ENCODE measurements at places on chromosomes 16 and 17. TPM values are rescaled to one million over a fixed set of nuclear protein-coding genes. Genes with fewer than 3 reads are reported as not detected.

Gene TLCD1
- 1.7 TPM for total RNA-seq

Gene SHISA9
- total RNA-seq, result 0.09 TPM

Gene KRTAP9-8
- total RNA-seq, result not detected

Gene TMC7
- total RNA-seq, result 0.33 TPM

Gene EVPLL
- not detected for total RNA-seq

Gene MKS1
- 11.5 TPM for total RNA-seq

Gene KRTAP4-1
- not detected for total RNA-seq

Gene UNC13D
- total RNA-seq, result 139 TPM

Gene PIRT
- total RNA-seq, result not detected

Gene PRDM7
- total RNA-seq, result not detected

Gene ATF7IP2
- total RNA-seq, result 30.4 TPM

Gene OR2C1
- not detected for total RNA-seq

Gene TVP23A
- total RNA-seq, result 1.5 TPM

Gene SLC52A1
- total RNA-seq, result 0.95 TPM

Gene CIAO2B
- 63.1 TPM for total RNA-seq

Gene PRSS21
- total RNA-seq, result 4.9 TPM

Gene ACE
- total RNA-seq, result 14.3 TPM

Gene AURKB
- total RNA-seq, result 10.6 TPM

Gene HOXB8
- total RNA-seq, result not detected

Gene IL21R
- 14.1 TPM for total RNA-seq

Gene TBC1D3E
- not detected for total RNA-seq

Gene MRPL27
- 35.3 TPM for total RNA-seq

GRCh38 chr16:31568577-31569359, 41.1 kb downstream of the AHSP start:
- DNase-seq, result no peak

GRCh38 chr16:59719121-59719520, 985.0 kb upstream of the GOT2 start:
- no peak for DNase-seq

GRCh38 chr17:45319239-45319703, 2.5 kb upstream of the MAP3K14 start:
- DNase-seq, result no peak

- no peak for DNase-seq
These were observed 35.4 kb downstream of the CMTM4 start for GRCh38 chr16:66661210-66661560.

- no peak for DNase-seq
These were observed 94.2 kb downstream of the ARHGAP44 start for GRCh38 chr17:12883472-12883871.

DNA sequence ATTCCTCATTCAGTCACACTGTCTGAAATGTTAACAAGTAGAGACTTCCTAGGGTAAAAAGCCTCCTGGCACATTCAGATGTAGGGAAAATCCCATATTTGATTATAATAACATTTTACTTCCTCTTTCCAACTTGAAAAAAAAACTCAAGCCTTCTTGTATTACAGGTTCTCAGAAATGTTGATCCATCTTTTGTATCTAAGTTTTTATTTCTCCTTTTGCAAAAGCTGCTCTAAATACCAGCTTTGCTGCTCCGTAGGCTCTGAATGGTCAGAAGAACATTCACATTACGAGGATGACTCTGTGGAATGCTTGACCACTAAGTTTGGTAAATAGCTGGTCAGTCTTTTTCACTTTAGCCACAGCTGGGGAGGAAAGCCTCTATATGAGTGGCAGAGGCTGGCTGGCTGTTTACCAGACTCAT, 13.2 kb upstream of the HEATR6 start:
- no peak for DNase-seq

DNA sequence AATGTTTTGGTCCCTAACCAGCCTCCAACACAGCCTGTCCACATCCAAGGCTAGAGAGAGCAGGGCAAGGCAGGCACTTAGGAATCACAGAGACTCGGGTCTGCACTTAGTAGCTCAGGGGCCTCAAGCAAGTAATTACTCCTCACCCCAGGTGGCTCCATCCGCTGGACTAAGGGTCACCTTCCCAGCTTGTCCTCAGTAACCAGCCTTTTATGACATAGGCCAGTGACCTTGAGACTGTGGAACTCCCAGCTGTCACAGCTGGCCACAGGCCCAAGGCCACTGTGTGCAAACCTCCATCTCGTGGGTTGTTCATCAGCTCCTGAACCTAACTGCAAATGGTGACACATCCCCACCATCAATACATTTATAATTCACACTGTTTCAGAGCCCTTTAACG, 68.6 kb downstream of the CDYL2 start:
- no peak for DNase-seq

- no peak for DNase-seq
These were observed 5.0 kb downstream of the CX3CL1 start for GRCh38 chr16:57377080-57377841.

DNA sequence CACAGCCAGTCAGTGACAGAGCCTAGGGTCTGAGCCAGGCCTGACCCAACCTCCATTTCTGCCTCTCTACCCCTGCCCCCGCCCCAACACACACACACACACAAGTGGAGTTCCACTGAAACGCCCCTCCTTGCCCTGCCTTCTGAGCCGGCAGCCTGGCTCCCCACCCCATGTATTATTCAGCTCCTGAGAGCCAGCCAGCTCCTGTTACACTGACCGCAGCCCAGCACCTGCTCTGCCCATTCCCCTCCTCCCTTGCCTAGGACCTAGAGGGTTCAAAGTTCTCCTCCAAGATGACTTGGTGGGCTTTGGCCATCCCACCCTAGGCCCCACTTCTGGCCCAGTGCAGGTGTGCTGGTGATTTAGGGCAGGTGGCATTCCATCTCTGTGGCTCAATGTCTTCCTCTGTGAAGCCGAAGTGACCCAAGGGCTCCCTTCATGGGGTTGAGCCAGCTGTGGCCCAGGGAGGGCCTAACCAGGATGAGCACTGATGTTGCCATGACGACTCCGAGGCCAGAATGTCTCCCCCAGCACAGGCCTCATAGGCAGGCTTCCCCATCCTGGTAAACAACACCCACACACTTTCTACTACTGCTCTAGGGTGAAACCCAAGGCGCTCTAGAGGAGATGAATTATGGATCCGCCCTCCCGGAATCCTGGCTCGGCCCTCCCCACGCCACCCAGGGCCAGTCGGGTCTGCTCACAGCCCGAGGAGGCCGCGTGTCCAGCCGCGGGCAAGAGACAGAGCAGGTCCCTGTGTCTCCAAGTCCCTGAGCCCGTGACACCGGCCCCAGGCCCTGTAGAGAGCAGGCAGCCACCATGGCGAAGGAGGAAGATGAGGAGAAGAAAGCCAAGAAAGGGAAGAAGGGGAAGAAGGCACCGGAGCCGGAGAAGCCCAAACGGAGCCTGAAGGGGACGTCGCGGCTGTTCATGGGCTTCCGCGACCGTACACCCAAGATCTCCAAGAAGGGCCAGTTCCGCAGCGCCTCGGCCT, 9.7 kb downstream of the MYO15A start:
- no peak for DNase-seq

- no peak for DNase-seq
These were observed 6.4 kb downstream of the SHISA9 start for GRCh38 chr16:12907670-12908233.

- no peak for DNase-seq
These were observed 13.2 kb downstream of the UTP4 start for GRCh38 chr16:69145658-69146057.

DNA sequence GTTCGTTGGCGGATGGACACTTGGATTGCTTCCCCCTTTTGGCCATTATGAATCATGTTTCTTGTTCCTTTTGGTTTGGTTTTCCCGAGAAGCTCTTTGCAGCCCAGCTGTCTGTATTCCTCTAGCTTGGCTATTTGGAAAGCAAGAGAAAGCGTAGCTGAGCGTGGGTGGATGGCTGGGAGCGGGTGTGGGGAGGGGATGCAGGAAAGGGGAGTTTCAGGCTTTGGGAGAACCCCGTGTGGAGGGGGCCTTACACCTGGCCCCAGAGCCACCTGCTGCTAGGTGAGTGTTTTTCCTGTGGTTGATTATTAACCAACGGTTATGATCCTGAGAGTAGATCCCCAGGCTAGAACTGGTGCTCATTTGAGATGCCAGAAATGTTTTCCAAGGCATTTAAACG, 103.7 kb downstream of the RAP1GAP2 start:
- no peak for DNase-seq

- DNase-seq, result no peak
These were observed 39.6 kb upstream of the GINS3 start for GRCh38 chr16:58352690-58353089.

- DNase-seq, result no peak
These were observed 5.8 kb upstream of the RPRML start for GRCh38 chr17:46984892-46985291.

DNA sequence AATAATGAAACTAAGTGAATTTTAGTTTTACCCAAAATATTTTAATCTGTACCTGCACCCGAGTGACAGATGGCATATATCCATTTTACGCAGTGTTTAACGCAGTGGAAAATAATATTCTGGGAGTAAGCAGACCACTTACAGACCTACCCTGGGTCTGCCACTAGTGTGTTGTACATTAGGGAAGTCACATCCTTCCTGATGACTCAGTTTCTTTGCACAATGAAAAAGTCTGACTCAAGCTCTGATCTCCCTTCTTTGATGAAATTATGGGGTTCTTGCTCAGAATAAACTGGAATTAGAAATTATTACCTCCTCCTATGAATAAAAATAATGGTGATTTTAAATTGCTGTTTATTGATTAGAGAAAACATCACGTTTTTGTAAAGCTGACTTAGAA, 123.2 kb upstream of the AXIN2 start:
- DNase-seq, result no peak

- peak; percentile 79 for DNase-seq
These were observed 37.2 kb upstream of the RGS9 start for GRCh38 chr17:65099941-65100315.

DNA sequence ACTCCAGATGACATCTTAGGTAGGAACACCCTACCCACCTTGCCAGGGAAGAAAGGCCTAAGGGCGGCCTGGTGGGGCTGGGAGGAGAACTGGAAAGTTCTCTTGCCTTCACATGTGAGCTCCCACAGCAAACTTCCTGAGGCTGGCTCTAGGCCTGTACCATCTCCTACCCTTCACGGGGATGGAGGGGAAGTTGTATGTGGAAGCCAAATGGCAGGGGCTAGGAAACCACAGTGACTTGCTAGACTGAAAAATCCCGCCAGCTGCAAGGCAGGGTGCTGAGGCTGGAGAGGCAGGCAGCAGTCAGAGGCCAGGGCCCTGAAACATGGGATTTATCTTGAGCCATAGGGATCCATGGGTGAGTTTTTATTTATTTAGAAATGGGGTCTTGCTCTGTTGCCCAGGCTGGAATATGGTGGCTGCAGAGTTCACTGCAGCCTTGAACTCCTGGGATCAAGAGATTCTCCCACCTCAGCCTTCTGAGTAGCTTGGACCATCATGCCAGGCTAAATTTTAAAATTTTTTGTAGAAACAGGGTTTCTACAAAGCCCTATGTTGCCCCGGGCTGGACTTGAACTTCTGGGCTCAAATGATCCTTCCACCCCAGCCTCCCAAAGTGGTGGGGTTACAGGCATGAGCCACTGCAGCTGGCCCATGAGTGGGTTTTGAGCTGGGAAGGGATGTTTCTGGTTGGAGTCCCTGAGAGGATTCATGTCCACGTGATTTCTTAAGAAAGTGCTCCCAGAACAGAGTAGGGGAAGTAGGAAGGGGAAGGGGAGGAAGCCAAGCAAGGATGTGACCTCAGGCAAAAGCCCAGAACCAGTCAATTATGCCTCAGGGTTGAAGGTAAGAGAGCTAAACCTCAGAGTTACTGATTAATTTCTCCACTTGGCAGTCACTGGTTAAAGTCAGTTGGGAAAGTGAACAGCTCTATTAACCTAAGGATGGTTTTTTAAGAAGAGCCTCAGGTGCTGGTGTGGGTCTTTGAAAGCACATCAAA, 4.0 kb upstream of the KAT8 start:
- DNase-seq, result no peak

GRCh38 chr17:2955931-2956582, 107.3 kb downstream of the OR1D5 start:
- peak; percentile 52 for DNase-seq

- DNase-seq, result no peak
These were observed 14.3 kb downstream of the POLR3E start for GRCh38 chr16:22311520-22311919.

DNA sequence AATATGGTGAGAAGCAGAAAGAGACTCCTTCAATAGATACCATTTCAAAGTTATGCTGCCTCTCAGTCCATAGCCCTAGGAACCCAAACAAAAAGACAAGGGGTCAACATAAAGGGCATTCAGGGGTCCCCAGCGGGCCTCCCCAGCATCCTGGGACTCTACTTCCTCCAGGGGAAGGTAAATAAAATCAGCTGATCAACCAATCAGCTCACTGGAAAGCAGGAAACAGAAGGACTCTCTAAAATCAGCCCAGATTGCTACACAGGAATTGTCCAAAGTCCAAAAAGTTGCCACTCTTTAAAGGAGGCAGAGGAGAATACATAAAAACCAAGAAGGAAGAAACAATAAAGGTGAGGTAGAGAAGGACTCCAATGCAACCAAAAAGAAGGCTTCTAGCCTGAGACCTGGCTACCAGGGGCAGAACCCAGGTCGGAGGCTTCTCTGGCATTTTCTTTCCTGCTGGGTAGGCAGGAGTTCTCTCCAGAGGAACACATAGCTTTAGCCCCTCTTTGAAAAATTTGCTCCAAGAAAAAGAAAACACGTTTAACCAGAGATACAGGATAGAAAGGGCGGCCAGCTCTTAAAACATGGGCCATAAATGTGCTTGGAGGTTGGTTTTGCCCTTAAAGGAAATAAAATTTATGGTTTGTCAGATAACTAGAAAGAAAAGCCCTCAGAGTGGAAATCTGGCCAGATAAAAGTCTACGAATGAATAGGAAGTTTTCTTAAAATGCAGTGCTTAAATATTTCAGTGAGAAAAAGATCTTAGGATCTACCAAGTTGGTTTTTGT, 404.6 kb downstream of the SOX9 start:
- DNase-seq, result no peak

DNA sequence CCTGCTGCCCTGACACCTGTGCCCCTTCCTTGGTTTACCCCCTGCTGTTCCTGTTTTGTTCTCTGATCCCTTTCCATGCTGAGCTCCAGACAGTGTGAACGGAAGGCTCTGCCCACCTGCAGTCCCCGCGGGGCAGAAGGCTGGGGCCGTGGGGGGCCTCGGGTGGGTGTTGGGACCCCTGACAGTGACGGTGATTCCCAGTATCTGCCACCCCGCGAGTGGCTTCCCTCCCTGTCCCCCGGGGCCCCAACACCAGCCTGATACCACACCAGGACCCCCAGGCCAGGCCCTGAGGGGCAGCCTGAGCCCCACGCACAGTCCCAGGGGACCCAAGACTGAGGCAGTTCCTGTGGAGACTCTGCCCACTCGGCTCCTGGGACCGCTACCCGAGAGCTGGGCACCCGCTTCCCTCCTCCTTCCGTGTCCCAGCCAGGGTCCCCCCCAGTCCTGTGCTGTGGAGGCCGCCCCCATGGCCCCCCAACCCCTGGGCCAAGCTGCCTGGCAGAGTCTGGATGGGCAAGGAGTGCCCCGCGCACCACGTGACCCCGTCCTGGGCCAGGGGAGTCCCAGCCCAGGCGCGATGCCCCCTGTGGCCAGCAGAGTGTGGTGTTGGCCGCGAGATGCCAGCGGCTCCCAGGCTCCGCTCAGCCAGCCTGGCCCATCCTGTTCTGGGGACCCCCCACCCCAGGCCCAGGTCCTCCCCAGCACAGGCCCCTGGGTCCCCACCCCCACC, 10.0 kb upstream of the C1QTNF8 start:
- DNase-seq, result peak; percentile 82

- no peak for DNase-seq
These were observed 17.2 kb downstream of the RSL1D1 start for GRCh38 chr16:11833951-11834695.

GRCh38 chr16:88430524-88431446, 22.3 kb upstream of the ZFPM1 start:
- peak; percentile 89 for DNase-seq

GRCh38 chr17:16463358-16464302, 28.4 kb downstream of the LRRC75A start:
- DNase-seq, result peak; percentile 85
